ENCODE measurements at places on chromosomes 2 and 18. TPM values are rescaled to one million over a fixed set of nuclear protein-coding genes. Genes with fewer than 3 reads are reported as not detected.

VAMP8 gene
- 2.6 TPM for total RNA-seq

TLX2 gene
- total RNA-seq: not detected

SIX2 gene
- 11.5 TPM for total RNA-seq

CMPK2 gene
- 2.7 TPM for total RNA-seq

BUB1 gene
- 89.2 TPM for total RNA-seq

ONECUT2 gene
- total RNA-seq: 0.03 TPM

LRP1B gene
- 0.03 TPM for total RNA-seq

EFR3B gene
- total RNA-seq: 5.6 TPM

FBXO41 gene
- 6.9 TPM for total RNA-seq

DNA sequence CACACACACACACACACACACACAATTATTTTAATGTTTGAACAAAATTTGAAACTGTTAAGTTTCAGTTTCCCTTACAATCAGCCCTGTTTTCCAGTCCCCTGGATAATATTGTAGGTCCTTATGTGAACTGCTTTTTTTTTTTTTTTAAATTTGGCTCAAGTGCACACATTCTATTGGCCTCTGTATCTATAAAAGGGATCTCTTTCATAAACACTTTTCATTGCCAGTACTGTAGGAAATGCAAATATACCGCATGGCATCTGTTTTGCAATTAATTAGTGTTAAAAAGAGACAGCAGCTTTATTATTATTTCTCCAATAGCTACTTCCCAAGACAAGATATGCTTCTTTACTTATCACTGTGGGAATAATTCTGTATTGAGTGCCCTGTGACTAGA is 738.7 kb downstream of the EPHA4 start:
- no peak for DNase-seq

- DNase-seq: no peak
Observed at GRCh38 chr2:61410185-61410584, 60.7 kb downstream of the USP34 start.

DNA sequence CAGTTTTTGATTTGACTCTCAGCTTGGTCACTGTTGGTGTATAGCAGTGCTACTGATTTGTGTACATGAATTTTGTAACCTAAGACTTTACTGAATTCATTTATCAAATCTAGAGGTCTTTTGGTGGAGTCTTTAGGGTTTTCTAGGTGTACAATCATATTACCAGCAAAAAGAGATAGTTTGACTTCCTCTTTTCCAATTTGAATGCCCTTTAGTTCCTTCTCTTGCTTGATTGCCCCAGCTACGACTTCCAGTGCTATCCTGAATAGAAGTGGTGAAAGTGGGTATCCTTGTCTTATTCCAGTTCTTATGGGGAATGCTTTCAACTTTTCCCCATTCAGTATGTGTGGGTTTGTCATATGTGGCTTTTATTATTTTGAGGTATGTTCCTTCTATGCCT is 312.9 kb upstream of the REV1 start:
- DNase-seq: no peak

DNA sequence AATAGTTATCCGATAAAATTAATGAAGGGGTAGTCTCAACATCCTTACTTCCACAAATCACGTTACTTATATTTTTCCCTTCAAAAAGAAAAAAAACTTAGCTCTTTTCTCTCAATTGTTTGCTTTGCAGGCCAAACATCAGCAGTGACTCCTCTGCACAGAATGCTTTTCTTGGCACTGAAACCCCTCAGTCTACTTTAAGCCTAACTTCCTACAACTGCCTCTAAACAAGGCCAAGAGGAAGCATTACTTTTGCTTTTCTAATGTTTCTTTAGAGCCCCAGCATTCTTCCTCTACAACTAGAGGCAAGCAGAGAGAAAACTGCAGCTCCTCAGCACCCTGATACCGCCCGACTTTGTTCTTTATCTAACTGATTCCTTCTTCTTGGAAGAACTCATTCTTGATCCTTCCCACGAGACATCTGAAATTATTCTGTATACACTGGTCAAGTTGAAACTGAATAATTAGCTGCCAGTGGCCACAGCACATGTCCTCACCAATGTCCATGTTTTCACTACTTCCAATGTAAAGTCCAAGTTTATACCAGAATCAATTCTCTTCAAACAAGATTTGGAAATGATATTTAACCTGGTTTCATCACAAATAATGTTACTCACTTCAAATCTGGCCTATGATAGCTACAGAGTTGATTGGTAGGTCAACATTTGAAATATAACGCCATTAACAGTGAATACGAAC is 55.3 kb downstream of the DTNB start:
- peak; percentile 79 for DNase-seq

GRCh38 chr2:95234816-95235215 is 27.5 kb downstream of the ZNF892 start:
- DNase-seq: no peak

- no peak for DNase-seq
Observed at GRCh38 chr2:30074023-30074422, 72.8 kb upstream of the YPEL5 start.

DNA sequence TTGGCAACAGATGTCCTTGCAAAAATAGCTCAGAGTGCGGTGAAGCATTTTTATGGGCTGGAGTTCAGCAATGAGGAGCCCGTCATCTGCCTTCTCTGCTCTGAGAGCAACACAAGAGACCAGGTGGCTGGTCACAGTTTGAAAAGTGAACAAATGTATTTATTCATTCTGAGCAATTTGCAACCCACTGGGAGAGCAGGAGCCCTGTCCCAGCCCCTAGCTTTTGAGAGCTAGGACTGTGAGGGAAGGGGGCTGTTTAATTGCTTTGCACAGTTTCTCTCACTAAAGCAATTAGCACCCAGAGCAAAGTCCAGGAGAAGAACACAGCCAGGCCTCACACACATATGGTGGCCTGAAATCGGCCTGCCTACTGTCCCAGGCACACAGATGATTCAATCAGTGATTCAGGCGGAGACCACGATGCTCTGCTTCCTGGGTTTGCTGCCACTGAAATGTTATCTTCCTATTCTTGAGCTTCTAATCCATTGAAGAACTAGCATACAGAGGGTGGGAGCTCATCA is 646.1 kb upstream of the ACVR2A start:
- DNase-seq: peak; percentile 17

- DNase-seq: no peak
Observed at GRCh38 chr18:52531836-52532235, 191.8 kb downstream of the DCC start.

DNA sequence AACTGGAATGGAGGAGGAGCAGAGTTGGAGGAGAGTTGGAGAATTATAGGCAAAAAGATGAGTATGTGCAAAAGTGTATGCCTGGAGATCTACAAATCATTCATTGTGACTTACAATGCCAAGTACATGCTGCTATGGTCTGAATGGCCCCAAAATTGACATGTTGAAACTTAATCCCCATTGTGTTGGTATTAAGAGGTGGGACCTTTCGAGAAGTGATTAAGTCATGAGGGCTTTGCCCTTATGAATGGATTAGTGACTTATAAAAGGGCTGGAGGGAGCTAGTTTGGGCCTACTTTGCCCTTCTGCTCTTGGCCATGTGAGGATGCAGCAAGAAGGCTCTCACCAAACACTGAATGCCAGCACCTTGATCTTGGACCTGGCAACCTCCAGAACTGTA is 6.3 kb upstream of the RBMS1 start:
- DNase-seq: no peak

DNA sequence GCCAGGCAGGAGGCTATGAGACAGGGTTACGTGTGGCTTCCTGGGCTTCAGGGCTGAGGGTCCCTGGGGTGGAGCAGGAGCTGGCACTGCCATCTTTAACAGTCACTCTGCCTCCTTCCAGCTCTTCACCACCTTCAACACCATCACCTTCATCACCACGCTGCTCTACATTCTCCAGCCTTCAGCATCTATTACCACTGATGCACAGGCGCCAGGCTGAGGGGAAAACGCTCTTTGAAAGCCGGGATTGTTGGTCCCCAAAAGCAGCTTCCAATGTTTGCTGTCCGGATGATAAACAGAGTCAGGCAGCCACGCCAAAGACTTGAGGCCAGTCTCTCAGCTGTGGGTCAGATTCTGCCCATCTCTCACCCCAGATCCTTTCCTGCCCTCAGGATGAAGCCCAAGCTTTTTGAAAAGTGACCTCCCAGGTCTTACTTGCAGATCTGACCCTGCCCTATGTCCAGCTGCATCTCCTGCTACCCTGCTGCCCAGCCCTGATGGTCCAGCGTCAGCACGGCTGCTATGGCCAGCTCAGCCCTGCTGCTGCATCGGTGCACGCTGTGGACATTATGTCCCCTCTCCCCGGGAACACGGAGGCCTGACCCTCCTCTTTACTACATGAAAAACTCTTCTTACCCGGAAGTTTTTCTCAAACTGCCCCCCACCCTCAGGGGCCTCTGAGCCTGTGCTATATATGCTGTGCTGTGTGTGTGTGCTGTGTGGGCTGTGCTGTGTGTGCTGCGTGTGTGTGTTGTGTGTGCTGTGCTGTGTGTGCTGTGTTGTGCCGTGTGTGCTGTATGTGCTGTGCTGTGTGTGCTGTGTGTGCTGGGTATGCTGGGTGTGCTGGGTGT is 31.2 kb upstream of the MAL start:
- DNase-seq: no peak

DNA sequence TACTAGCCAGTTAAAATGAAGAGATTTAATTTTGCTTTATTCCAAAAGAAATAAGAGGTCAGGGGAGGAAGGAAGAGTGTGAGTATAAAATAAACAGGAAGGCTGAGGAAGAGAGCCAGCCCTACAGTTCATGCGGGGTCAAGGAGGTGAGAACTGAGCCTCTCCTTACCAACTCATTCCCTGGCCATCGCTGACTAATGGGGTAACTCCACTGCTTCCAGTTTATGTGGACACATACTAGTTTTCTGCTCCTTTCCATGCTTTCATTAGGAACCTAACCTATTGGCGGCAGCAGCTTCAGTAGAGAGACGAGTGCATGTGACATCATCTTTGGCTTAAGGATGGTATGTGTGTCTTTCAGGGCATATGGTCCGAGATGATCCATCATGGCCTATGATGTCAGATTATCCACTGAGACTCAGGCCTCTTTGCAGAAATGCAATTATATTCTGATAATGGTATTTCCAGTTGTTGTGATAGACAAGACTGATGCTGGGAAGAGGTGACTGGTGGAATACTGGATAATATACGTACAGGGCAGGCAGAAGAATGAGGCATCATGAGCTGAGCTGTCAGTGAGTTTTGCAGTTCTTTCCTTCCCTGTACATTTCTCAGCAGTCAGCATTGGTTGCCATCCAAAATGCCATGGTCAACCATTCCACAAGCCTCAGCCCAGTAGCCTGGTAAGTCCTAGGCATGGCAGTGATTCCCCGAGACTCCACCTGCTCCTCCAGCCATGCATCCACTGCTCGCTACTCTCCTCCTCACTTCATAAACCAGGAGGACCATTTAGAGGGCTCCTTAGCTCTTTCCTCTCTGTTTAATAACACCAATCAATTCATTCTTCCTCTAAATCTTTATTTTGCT is 184.6 kb upstream of the OSR1 start:
- DNase-seq: peak; percentile 8

GRCh38 chr2:18271370-18272147 is 288.9 kb downstream of the RDH14 start:
- DNase-seq: no peak

- DNase-seq: peak; percentile 73
Observed at GRCh38 chr2:212032032-212032431, 506.6 kb downstream of the ERBB4 start.

DNA sequence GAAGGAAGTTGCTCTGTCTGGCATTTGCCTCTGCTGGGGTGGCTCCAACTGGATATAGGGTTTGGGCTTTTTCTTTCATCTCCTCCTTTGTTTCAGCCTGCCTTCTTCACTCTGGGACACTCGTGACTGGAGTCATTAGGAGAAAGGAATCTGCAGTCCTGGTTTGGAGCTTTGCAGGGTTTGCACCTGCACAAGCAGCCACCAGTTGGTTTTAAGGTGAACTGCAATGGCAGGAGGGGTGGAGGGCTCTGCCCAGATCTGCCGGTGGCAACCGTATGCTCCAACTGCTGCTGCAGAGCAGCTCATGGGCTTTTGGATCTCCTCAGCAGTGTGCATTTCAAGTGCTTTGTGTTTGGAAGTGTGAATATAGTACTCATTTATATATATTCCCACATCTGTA is 131.3 kb upstream of the MGAT5 start:
- no peak for DNase-seq

GRCh38 chr2:166017208-166017607 is 63.6 kb upstream of the TTC21B start:
- peak; percentile 4 for DNase-seq

DNA sequence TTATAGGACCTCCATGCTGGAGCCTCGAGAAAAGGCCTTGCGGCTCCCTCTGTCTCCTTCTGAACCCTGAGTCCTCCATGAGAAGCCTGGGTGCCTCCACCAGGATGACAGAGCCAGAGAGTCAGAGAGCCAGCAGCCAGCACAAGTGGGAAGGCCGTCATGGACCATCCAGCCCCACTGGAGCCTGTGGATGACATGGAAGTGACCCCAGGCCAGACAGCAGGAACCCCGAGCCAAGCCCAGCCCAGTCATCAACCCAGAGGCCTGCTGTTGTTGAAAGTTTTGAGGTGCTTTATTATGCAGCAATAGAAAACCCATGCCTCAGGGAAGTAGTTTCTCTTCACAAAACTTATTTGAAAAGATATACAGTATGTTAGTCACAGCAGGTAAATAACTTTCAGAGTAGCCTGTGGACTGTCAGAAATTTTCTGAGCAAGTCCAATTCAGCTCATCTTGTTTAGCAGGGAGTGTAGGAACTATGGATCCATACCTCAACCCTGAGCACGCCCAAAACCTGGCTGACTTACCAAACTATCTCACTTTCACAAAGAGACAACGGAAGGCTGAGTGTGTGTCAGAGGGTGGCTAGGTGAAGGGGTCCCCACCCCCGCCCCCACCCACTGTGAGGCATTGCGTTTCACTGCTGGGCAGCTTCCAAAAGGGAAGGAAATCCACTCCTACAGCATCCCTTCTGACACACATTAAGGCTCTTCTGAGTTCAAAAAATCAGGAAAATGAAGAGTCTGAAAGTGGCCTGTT is 79.9 kb upstream of the NDUFV2 start:
- no peak for DNase-seq

DNA sequence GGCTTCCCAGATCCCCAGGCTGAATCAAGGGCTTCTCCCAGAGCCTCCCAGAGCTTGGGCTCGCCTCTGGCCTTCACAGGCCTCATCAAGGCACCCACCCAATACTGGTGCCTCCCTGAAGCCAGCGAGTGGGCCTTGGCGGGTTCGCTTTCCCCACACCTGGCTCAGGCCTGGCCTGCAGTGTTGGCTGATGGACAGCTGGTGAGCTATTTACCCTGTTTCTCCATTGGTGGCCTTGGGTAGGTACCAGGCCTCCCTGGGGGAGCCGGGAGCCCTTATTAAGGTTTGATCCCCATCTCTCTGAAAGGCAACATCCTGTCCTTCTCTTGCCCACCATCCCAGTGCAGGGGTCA is 18.2 kb upstream of the DUSP2 start:
- no peak for DNase-seq

DNA sequence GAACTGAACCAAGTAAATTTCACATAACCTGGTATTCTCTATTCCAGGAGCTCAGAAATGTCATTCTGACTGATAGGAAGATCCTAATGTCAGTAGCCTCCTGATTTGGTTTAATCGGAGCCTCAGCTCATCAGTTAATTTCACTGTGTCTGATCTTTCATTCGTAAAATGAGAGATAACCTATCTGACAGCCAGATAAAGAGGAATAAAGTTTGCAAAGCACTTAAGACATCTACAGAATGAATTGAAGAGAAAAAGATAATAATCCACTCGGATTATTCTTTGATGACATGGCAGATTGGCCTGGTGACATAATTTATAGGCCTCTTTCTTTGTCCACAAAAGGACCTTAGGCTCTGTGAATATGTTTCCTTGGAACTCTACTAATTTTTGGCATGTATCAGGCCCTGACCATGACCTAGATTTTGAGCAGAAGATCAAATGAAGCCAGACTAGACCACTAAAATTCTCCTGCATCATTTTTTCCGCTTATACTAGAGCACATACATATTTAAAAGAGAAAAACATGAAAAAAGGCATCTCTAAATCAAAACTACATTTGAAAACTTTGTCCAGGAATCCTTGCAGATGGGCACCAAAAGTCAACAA is 312.4 kb downstream of the MTX2 start:
- DNase-seq: no peak

All from HT1080 (cell line).